Choroid plexus epithelial cell (primary cell): ENCODE measurements at places on chromosomes 11 and 22.

DNA sequence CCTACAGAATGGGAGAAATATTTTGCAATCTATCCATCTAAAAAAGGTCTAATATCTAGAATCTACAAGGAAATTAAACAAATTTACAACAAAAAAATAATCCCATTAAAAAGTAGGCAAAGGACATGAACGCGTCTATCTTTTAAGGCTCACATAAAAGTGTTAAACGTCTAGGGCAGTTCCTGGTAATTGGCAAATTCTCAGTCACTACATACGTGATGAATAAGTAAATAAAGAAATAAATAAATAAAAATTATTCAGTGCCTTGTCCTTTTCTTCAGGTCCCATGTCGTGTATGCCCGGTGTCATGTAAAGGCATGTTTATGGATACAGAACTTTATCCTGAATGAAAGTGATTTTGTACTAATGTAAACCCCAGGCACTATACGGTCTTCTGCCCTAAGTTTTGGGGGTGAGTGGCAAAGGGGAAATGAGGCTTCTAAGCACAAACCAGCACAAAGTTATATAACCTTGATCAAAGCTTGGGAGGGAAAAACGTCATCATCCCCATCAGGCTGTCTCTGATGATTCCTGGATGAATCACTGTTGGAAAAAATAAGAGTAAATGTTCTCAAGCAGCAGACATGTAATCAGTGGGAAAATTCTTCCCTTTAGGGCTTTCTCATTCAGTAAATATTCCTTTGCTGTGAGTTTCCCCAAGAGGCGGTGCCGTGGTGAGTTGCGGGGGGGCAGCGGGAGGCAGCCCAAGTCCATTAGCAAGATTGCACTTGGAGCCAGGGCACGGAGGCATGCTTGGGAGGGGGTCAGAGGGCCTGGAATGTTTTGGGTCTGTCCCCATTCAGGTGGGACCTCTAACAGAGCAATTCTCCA is 30.4 kb upstream of the MICAL2 start:
- DNase-seq = peak; percentile 96

GRCh38 chr11:1746956-1747752 is 3.2 kb downstream of the IFITM10 start:
- DNase-seq = no peak

GRCh38 chr22:30270832-30271231 is 4.2 kb upstream of the OSM start:
- DNase-seq = peak; percentile 80

- DNase-seq = no peak
These were observed 23.9 kb downstream of the ELFN2 start for GRCh38 chr22:37403267-37403960.

DNA sequence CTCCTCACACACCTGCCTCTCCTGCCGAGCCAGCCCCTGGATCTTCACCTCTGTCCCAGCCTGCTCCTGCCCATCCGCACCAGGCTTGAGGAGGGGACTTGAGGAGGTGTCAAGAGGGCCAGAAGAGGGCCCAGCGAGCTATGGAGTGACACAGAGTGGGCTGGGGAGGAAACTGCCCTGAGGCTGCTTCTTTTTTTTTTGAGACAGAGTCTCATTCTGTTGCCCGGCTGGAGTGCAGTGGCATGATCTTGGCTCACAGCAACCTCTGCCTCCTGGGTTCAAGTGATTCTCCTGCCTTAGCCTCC is 21.9 kb upstream of the CDON start:
- no peak for DNase-seq

- no peak for DNase-seq
These were observed 1166.6 kb downstream of the BRD1 start for GRCh38 chr22:48660790-48661740.

GRCh38 chr11:13939961-13940906 is 22.3 kb upstream of the SPON1 start:
- DNase-seq = no peak

GRCh38 chr22:19377565-19378343 is 53.8 kb downstream of the HIRA start:
- no peak for DNase-seq

DNA sequence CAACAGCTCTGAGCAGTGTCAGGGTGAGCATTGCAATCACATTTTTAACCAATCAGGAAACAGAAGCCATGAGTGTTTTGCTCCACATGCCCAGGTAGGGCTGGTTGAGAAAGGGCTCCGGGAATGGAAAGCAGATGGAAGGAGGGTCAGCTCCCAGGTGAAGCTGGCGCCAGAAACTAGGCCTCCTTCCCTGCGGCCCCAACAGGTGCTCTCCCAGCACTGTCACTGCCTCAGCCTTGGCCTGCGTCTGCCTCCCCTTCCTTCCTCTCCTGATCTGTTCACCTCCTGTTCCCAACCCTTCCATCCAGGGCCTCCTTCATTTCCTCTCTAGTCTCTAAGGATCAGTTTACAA is 4.6 kb upstream of the VSIG10L2 start:
- no peak for DNase-seq

GRCh38 chr22:28955817-28956216 is 72.4 kb downstream of the ZNRF3 start:
- DNase-seq = no peak

- DNase-seq = no peak
These were observed 57.8 kb downstream of the ARHGAP20 start for GRCh38 chr11:110654456-110654855.

DNA sequence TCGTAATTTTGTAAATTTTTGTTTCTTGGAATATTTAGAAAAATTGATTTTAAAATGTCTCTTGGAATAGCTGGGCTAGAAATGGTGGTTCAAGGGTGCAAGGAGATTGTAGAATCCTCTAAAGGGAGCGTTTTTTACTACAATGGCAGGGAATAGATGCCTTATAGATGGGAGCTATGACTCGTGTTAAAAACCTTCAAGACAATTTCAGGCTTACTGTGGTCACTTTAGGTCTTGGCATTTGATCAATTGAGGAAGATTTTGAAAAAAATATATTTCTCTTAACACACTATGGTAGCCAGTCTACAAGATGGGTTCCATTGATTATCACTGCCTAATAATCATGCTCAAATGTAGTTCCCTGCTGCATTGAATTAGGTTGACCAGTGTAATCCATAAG is 25.0 kb downstream of the METTL15 start:
- peak; percentile 48 for DNase-seq

DNA sequence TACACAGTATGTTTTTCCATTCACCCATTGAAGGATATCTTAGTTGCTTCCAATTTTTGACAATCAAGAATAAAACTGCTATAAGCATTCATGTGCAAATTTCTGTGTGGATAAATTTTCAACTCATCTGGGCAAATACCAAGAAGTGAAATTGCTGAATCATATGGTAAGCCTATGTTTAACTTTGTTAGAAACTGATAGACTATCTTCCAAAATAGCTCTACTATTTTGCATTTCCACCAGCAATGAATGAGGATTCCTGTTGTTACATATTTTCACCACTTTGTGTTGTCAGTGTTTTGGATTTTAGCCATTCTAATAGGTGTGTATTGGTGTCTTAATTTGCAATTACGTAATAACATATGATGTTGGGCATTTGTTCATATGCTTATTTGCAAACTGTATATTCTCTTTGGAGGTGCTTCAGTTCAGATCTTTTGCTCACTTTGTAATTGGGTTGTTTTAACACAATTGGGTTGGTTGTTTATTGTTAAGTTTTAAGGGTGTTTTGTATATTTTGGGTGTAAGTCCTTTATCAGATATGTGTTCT is 49.2 kb upstream of the FAM181B start:
- DNase-seq = no peak

- DNase-seq = peak; percentile 46
These were observed 18.2 kb downstream of the RTN4R start for GRCh38 chr22:20249797-20250354.

DNA sequence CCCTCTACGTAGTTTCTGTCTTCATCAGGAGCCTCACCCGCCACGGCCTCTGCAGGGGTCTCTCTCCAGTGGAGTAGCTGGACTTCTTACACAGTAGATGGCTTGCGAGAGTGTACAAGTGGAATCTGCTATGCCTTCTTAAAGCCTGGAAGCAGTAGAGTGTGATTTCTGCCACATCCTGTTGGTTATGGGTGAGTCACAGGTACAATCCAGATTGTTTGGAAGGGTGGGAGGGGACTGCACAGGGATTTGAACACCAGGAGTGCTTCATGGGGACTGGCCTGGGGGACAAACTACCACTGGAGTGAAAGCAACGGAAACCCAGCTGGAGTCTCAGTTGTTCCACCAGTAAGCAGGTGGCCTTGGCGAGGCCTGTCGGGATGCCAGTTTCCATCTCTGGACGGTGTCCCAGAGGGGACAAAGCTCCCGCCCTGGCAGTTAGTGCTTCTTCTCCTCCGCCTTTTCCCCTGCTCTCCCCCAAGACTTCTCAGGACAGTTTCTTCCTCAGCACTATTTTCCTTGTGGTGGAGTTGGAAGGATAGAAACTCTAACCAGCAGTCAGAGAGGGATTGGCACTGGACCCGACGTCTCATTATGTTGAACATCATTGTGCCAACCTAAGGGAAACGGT is 85.0 kb upstream of the RCN1 start:
- no peak for DNase-seq

- no peak for DNase-seq
These were observed 22.0 kb downstream of the CREB3L1 start for GRCh38 chr11:46299451-46299961.

DNA sequence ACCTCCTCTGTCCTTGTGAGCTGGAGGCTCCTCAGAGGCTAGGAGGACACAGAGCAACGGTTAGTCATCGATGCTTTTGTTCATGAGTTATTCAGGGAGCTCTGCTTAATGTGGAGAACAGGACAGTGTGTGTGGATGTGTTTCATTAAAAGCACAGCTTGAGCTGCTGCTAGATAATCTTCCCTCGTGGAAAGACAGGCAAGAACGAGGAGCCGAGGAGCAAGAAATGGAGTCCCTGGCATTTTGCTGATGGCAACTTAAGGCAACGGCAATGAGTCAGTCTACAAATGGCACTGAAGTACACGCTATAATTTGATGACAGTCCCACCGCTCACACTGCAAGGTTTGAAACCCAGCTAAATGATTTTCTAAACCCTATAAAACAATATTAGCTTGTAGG is 106.2 kb downstream of the IGLL1 start:
- no peak for DNase-seq

- peak; percentile 57 for DNase-seq
These were observed 12.3 kb downstream of the CD44 start for GRCh38 chr11:35151241-35151640.

DNA sequence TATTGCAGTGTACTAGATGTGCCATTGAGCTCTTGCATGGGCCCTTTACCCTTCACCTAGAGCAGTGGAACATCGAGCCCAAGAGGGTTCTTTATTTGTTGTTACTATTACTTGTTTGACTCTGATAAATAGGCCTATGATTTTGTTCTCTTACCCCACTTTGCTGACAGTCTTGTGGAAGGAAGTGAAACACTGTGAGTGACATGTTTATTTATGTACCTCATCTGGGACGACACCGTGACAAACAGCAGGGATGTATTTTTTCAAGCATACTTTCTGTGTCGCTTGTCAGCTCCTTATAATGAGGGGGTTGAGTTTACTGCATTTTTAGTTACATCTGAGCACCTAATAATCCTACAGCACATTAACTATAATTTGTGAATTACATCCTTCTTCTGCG is 1010.3 kb upstream of the TENM4 start:
- no peak for DNase-seq

DNA sequence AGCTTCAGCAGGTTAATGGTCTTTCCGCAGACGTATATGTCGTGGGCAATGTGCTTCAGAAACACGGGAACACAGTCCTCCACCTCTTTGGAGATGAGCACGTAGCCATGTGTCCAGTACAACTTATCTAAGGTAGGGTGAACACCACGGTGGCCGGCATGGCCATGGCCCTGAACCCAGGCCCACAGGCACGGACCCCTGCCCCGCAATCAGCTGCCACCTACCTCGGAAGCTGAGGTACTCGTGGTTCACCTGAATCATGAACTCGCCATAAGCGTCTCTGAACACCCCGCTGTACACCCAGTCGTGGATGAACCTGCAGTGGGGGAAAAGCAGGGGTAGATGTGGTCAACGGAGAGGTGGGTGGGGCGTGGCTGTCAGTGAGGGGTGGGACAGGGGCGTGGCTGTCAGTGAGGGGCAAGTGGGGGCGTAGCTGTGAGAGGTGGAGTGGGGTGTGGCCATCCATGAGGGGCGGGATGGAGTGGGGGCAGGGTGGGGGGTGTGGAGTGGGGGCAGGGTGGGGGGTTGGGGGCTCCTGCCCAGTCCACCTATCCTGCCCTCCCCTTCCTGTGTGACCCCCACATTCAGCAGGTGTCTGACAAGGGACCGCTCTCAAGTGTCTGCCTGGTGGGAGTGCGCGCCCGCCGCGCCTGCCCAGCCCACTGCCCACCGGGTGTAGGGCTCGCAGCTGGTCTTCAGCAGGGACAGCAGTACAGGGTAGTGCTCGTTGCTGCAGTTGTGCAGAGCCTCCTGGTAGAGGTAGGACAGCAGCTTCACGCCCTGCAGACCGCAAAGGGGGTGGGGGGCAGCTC is 18.6 kb downstream of the TUBGCP6 start:
- no peak for DNase-seq

GRCh38 chr11:57440744-57441414 is 14.0 kb upstream of the SLC43A3 start:
- DNase-seq = no peak

DNA sequence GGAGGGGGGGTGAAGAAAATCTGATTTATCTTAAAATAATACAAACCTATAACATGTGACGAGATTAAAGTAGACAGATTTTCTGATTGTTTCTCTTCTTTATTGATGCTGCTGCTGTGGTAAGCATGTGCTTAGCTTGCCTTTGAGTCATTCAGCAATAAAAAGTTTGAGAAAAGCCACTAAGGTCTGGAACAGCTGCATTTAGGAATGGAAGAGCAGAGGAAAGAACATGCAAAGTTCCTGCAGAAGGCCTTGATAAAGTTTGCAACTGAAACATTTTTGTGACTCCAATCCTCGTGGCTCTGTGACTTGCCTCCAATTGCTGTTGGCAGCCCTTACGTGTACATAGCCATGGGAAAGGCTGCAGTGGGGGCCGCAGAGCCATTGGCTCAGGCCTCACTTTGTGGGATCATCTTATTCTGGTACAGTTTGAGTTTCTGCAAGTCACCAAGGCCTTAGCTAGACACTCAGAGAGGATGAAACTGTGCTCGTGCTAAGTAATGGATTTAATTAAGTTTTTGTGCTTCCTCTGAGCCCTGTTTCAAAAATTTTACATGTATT is 370.2 kb downstream of the AASDHPPT start:
- no peak for DNase-seq

GRCh38 chr11:14258221-14258935 is 100.6 kb downstream of the RRAS2 start:
- DNase-seq = peak; percentile 70

DNA sequence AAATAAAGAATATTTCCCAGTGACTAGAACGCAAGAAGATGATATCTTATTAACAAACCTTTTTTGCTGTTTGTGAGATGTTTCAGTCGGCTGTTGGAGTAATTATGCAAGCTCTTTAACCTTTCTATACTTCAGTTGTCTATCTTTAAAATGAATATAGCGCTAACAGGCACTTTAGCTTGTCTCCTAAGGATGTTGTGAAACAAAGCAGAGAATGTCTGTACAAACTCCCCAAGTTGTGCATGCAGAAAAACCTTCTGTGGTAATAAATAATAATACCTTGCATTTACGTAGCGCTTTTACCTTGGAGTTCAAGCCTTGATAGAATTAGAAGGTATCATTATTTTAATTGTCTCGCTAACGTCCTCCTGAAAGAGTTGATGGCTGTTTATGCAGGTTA is 1.9 kb upstream of the KDM2A start:
- peak; percentile 22 for DNase-seq
